ENCODE measurements at places on chromosomes 2 and 18.

GRCh38 chr2:18123211-18123570 lies 244.7 kb downstream of the KCNS3 start:
- no peak for DNase-seq

DNA sequence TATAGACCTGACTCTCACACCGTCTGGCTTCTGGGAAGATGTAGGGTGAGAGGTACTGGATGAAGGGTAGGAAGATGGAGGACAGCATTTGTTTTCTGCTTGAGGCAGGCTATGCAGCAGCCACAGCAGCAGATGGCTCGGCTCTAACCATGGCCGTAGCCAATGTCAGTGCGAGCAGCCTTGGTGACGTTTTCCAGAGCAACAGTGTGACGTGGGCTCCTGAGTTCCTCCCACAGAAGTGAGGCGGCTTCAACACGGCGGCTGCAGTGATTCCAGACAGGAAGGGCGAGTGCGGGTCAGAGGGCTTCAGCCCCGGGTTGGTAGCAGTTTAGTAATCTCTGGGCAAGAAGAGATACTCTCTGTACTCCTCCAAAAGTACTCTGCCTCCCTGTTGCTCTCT lies 133.0 kb upstream of the MYT1L start:
- DNase-seq, result no peak

DNA sequence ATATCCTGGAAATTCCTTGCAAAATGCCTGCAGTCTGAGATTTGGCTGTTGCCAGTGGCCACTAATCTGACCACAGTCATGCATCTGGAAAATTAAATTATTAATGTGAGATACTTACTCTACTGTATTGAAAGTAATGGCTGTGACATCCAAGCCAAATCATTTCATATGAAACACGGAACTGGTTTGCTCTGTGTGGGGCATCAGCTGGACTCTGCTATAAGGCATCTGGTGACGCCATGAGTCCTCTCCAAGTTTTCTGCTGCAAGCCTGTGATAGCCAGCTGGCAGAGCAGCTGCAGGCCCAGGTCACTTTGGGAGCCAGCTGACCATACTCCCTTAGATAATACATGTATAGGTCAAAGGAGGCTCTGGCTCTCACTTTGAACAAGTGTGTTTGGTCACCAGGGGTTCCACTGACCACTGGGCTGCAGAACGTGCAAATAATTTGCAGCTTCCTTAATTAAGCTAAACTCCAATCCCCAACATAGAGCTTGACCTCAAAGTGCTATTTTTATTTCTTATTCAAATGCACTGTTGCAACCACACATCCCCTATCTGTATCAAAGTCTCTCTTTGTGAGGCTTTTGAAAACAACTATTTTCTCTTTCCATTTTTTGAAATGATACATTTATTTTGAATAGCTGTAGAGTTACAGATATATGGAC lies 152.9 kb downstream of the NCKAP5 start:
- DNase-seq, result no peak

DNA sequence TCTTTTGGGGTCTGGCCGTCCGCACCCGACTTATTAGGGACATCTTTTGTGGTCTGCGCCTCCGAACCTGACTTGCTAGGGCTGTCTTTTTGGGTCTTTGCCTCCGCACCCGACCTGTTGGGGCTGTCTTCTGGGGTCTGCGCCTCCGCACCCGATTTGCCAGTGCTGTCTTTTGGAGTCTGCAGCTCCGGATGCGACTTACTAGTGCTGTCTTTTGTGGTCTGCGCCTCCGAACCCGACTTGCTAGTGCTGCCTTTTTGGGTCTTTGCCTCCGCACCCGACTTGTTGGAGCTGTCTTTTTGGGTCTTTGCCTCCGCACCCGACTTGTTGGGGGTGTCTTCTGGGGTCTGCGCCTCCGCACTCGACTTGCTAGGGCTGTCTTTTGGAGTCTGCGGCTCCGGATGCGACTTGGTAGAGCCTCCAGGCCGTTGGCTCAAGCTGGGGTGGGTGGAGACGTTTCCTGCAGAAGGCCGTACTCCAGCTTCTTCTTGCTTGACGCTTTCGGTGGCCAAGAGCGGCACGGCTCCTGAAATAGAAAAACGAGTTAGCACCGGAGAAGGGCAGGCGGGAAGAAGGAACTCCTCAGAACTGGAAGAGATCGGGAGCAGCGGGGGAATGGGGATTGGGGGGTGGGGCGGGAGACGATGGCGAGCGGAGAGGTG lies 498 bp downstream of the TGOLN2 start:
- DNase-seq, result no peak

DNA sequence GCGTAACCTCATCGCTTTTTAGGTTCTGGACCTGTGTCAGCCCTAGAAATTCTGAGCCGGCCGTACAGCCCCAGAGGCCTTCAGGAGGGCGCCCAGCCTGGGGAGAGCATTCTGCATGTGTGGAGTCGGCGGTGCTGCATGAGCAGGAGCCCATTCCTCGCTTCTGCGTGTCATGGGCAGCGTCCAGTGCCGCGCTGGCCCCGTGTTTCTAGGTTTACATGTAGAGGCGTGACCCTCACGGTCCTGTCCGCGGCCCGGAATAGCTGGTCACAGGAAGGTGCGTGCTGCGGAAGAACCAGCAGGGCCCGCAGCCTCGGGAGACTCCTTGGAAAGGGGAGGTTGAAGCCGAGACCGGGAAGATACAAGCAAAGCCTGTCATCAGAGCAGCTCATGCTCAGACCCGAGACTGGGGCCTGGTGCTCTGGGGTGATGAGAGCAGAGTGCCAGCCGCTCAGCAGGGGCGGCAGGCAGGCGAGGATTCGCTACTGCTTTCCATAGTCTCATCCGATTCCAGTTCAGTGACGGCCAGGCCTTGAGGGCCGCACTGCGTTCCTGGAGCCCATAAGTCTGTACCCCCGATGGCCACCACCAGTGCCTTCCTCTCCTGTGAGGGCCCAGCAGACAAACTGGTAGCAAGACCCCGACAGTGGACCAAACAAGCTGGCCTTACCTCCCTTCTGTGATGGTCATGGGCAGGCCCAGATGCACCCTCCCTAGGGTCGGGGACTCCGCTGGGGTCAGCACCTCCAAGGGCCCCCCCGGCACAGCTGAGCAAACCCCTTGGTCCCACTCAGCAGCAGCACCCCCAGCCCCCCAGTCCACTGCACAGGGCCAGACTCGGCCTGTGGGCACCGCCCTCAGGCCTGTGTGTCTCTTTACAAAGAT lies 15.6 kb upstream of the NFATC1 start:
- no peak for DNase-seq

- no peak for DNase-seq
Measured at GRCh38 chr2:27263287-27264252, 723 bp upstream of the SLC30A3 start.

GRCh38 chr18:10398571-10398970 lies 55.9 kb upstream of the APCDD1 start:
- no peak for DNase-seq
